ENCODE measurements at places on chromosomes 2 and 18. TPM values are rescaled to one million over a fixed set of nuclear protein-coding genes. Genes with fewer than 3 reads are reported as not detected.

SLC5A7 gene
- total RNA-seq, result not detected

TNP1 gene
- total RNA-seq, result not detected

PPP4R1 gene
- 52.8 TPM for total RNA-seq

SLC9A2 gene
- not detected for total RNA-seq

SCN3A gene
- total RNA-seq, result not detected

CERS6 gene
- 25.3 TPM for total RNA-seq

CENPA gene
- 23.6 TPM for total RNA-seq

CDH2 gene
- total RNA-seq, result 0.07 TPM

PREPL gene
- 33.3 TPM for total RNA-seq

SCYGR4 gene
- total RNA-seq, result not detected

GCKR gene
- total RNA-seq, result not detected

ANKRD23 gene
- total RNA-seq, result 8.4 TPM
